Left lobe of liver (tissue), 2 donors: ENCODE measurements at places on chromosomes 4 and X. TPM values are rescaled to one million over a fixed set of nuclear protein-coding genes. Genes with fewer than 3 reads are reported as not detected.

GRCh38 chrX:57929373-57929772 lies 19.1 kb upstream of the ZXDA start:
- no peak for DNase-seq

DNA sequence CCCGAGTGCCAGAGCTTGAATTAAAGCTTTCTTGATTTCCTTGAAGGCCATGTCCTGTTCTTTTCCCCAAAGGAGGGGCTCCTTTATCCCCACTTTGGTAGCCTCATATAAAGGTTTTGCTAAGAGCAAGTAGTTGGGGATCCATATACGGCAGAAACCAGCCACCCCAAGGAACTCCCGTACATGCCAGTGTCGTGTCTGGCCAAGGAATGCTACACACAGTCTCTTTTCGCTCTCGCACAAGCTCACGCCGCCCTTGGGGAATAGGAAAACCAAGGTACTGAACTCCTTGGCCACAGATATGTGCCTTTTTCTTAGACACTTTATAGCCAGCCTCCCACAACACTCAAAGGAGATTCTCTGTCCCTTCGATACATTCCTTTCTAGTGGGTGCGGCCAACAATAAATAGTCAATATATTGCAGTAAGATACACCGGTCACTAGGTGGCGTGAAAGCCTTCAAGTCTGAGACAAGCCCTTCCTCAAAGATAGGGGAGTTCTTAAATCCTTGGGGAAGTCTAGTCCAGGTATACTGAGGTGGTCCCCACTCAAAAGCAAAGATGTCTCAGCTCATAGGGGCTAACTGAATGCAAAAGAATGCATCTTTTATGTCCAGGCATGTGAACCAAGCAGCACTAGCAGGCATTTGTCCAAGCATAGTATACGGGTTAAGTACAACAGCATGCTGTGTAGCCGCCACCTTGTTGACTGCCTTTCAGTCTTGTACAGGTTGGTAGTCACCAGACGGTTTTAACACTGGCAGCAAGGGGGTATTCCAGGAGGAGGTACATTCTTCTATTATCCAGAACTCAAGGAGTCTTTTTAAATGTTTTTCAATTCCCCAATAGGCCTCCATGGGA lies 57.8 kb upstream of the XAGE1B start:
- DNase-seq, result no peak

DNA sequence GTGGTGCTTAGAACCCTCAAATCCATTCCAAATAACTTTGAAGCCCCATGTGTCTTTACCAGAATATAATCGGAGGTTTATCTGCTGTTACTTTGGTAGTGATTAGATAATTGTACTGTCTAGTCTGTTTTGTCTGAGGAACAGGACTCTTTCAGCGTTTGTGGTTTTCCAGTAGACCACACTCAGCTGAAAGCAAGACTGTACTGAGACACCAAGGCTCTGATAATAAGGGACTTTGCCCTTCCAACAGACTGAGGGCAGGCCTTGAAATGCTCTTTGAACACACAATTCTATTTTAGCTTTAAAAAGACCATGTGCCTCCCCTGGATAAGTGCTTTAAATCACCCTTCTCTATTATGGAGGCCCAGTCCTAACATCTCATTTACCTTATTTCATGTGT lies 76.1 kb downstream of the KLHL8 start:
- no peak for DNase-seq

GRCh38 chr4:14249226-14249625 lies 621.7 kb upstream of the BOD1L1 start:
- DNase-seq, result no peak

GRCh38 chr4:161937596-161937995 lies 226.2 kb downstream of the FSTL5 start:
- DNase-seq, result no peak

DNA sequence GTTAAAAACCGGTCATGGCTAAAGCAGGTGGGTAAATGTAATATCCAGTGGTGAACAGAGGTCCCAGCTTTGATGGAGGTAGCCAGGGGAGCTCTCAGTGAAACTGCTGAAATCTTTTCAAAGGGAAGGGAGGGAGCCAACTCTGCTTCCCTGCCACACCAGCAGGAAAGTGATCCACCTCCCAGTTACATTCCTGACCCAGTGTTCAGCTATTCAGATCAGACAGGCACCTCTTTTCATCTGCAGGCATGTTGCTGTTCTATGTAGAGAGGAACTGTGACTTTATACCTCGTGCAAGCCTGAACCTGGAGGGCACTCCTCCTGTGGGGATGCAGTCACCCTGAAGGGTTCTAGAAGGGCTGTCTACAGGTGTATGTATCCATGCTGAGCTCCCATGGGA lies 37.6 kb downstream of the DCLK2 start:
- no peak for DNase-seq

GRCh38 chr4:100728861-100729260 lies 211.0 kb upstream of the EMCN start:
- DNase-seq, result no peak

GRCh38 chr4:48766131-48766792 lies 13.8 kb downstream of the FRYL start:
- no peak for DNase-seq

DNA sequence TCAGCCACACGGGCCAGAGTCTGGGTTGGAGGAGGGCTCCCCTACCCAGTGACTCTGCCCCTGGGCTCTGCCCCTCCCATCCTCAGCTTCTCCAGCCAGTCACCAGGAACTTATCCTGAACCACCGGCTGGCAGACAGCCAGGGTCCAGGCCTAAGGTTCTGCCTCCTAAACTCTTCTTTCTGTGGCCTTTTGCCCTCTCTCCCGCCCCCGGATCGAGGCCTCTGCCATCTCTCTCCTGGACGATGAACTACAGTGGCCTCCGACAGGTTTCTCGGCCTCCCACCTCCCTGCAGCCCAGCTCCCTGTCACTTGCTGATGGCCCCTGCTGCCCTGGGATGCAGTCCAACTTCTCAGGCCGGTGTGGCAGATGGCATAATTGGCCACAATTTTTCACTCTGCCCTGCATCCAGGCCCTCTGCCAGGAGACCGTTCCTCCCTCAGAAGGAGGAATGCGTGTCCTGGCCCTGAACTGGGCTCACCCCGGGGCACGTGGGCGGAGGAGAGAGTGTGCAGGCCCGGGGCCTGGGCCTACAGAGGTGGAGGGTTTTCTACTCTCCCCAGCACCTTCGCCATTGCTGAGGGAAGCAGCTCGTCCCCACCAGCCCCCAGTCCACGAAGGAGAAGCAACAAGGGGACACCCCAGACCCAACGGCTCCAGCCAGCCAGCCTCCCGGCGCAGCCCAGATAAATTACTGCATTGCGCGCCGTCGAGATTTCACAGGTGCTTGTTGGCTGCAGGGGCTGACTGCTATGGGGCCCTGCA lies 81.9 kb upstream of the LRPAP1 start:
- no peak for DNase-seq

DNA sequence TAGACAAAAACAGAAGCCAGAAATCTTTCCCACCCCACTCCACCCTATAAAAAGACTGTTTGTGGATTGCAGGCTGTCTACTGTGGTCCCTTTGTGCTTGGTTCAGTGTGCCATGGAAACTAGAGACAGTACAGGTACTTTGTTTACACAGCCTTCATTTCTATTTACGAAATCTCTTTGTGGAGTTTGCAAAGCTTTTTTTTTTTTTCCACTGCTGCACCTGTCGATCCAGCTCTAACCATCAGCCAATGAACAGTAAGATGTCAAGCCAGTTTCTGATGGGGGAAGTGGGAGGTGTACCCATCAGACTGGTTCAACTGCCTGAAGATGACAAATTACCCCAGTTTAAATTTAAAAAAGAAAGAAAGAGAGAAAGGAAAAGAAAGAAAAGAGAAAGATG lies 20.2 kb upstream of the LRBA start:
- no peak for DNase-seq

DNA sequence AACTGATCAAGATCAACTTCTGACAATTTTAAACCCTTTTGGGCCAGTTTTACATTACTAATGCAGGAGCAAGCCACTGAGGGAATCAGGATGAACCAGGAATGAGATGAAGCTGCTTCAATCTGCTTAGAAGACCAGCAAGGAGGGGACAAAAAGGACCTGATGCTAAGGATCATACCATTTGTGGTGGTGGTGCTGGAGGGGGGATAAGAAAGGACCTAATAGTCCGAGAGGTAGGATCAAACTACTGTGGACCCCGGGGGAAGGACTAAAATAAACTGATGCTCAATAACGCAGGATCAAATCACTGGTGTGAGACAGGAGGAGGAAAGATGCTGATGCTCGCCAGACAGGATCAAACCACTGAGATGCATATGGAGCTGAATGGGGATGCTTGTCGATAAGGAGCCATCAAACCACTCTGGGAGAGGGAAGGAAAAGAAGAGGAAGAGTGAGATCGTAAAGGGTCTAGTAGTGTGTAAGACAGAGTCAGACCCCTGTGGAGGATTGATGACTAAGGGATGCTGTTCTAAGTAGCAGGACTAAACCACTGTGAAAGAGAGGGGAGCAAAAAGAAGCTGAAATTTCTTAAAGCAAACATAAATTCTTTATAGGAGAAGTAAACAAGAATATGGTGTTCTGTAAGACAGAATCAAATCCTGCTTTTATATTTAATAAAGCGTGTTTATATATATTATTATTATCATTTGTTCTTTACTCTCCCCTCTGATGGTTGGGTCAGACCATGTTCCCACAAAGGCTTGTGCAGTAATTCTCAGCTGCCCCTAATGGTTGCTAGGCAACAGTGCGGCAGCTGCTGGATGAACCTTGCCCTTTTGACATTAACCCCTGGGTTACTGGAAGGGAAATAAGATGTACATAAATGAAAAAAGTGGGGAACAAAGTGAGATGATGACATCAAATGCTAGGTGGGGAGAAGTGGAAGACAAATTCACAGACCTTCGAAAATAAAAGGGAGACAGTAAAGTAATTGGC lies 432.5 kb upstream of the FGF16 start:
- DNase-seq, result no peak

- DNase-seq, result no peak
Observed at GRCh38 chr4:71162386-71162785, 168.9 kb downstream of the DCK start.

- DNase-seq, result no peak
Observed at GRCh38 chrX:68999356-68999755, 165.9 kb downstream of the PJA1 start.

- DNase-seq, result no peak
Observed at GRCh38 chr4:132660181-132660580, 488.9 kb upstream of the PCDH10 start.

DNA sequence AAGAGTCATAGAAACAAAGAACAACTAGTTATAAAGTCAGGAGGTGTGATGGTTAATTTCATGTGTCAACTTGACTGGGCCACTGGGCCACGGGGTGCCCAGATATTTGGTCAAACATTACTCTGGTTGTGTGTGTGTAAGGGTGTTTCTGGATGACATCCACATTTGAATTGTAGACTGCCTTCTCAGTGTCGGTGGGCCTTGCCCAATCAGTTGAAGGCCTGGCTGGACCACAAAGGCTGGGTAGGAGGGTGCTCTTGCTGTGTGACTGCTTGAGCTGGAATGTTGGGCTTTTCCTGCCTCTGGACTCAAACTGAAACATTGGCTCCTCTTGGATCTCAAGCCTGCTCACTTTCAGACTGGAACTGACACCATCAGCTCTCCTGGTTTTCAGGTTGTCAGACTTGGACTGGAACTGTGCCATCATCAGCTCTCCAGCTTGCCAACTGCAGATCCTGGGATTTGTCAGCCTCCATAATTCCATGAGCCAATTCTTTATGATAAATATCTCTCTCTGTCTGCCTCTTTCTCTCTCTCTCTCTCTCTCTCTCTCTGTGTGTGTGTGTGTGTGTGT lies 41.4 kb downstream of the CLDN34 start:
- DNase-seq, result no peak

DNA sequence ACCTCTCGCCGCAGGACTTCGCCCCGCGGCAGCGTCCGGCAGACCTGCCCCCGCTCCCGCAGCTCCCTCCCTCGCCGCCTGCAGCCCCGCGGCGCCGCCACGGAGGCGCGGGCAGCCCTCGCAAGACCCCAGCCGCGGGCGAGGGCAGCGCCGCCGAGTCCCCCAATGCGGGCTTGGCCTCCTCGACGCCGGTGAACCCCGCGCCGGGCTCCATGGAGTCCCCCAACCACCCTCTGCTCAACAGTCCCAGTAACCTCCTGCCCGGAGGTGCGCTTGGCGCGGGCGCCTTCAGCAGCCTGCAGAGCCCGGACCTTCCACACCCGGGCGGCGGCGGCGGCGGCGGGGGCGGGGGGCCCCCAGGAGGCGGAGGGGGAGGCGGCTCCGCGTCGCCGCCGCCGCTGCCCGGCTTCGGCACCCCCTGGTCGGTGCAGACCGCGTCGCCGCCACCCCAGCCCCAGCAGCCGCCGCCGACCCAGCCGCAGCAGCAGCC lies 1.2 kb downstream of the CPEB2 start:
- DNase-seq, result peak; percentile 61

GRCh38 chr4:123606946-123607542 lies 210.4 kb downstream of the SPRY1 start:
- DNase-seq, result no peak

- DNase-seq, result no peak
Observed at GRCh38 chrX:1673337-1673736, 58.5 kb downstream of the ASMT start.

DNA sequence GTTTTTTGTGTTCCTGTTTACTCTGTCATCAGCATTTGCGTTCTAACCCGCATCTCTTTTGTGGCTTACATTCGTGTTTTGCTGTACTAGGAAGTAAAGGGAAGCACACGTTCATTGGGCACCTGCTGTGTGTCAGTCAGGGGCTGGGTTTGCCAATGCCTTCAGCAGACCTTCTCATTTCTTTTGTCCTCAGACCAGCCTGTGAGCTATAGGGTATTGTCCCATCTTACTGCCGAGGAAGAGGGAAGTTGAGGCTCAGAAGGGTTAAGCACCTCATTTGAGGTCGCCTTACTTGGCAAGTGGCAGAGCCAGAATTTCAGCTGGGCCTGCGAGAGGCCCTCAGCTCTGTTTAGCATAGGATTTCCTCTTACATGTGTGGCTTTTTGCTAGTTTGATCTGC lies 8.7 kb downstream of the TBC1D14 start:
- DNase-seq, result no peak

GRCh38 chr4:149785696-149786431 lies 29.8 kb downstream of the IQCM start:
- no peak for DNase-seq

- DNase-seq, result no peak
Observed at GRCh38 chr4:125551466-125551865, 236.7 kb downstream of the FAT4 start.

GRCh38 chr4:81756973-81757372 lies 285.3 kb upstream of the RASGEF1B start:
- no peak for DNase-seq

- DNase-seq, result no peak
Observed at GRCh38 chr4:89067417-89067816, 10.4 kb upstream of the FAM13A start.

The RGN gene
- total RNA-seq, result 188 TPM

The HPGD gene
- 84.3 TPM for total RNA-seq

The SPOCK3 gene
- total RNA-seq, result not detected

The PLXNB3 gene
- 1.4 TPM for total RNA-seq

The TMEM154 gene
- 2.1 TPM for total RNA-seq

The SAGE1 gene
- not detected for total RNA-seq
